Iris pigment epithelial cell (primary cell): ENCODE measurements at places on chromosomes 2 and 18.

- peak; percentile 46 for DNase-seq
Measured at GRCh38 chr2:210086292-210086691, 83.9 kb downstream of the RPE start.

GRCh38 chr2:74307720-74308119 lies 35.5 kb downstream of the SLC4A5 start:
- no peak for DNase-seq

DNA sequence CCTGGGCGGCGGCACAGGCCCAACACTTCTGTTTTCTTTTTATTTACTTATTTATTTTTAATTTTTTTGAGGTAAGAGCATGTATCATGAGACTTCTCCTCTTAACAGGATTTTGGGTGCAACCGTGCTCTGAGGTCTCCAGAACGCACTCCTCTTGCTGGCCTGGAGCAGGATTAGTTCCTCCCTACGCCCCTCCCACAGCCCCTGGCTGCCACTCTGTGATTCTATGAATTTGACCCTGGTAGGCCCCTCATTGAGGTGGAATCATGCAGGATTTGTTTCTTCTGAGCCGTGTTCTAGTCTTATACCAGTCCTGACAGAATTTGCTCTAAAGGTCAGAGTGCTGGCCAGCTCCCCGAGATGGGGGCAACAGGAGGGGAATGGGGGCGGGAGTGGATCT lies 106.5 kb upstream of the HS6ST1 start:
- no peak for DNase-seq

DNA sequence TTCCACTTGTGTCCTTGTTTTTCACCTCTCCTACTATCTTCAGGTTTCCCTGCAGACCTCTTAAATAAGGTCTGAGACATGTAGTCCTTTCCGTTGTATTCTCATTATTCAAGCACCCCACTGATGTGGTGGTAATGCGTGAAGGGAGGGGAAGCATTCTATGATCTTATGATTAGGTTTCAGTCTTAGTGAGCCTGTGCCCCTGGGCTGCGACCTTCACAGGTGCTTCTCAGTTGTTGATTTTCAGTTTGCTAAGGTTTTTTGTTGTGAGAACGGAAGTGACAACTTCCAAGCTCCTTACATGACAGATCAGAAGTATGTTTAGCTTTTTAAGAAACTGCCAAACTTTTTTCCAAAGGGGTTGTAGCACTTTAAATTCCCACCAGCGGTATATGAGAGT lies 41.3 kb downstream of the VPS54 start:
- DNase-seq = no peak

DNA sequence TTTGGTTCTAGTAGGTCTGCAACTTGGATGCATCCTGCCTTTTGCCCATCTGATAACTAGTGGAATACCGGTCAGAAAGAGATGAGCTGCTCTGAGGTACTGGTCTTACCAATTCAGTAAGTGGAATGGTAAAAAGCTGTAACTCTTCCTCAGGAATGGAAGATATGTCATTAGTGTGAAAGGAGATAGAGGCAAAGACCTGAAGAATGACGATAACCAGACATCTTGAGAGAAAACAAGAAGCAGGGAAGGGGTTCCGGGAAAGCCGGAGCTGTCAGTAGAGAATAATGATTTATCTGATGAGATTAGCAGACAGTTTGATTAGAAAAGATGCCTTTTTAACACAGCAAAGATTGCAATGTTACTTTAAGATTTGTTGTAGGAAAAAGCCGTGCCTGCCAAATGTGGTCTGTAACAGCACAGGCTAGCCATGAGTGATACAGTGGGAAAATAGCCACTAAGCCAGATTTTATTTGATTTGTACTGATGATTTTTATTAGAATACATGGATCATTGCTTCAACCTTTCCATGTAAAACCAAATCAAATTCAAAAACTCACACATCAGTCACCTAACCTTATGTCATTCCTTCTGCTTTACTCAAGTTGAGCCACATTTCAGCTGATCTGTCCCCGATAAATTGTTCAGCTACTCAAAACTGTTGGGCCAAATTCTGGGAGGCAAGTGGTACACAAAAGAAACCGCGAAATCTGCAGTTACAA lies 110.0 kb downstream of the TCF4 start:
- DNase-seq = no peak

- DNase-seq = no peak
Measured at GRCh38 chr2:120221616-120222015, 1.6 kb downstream of the TMEM185B start.

DNA sequence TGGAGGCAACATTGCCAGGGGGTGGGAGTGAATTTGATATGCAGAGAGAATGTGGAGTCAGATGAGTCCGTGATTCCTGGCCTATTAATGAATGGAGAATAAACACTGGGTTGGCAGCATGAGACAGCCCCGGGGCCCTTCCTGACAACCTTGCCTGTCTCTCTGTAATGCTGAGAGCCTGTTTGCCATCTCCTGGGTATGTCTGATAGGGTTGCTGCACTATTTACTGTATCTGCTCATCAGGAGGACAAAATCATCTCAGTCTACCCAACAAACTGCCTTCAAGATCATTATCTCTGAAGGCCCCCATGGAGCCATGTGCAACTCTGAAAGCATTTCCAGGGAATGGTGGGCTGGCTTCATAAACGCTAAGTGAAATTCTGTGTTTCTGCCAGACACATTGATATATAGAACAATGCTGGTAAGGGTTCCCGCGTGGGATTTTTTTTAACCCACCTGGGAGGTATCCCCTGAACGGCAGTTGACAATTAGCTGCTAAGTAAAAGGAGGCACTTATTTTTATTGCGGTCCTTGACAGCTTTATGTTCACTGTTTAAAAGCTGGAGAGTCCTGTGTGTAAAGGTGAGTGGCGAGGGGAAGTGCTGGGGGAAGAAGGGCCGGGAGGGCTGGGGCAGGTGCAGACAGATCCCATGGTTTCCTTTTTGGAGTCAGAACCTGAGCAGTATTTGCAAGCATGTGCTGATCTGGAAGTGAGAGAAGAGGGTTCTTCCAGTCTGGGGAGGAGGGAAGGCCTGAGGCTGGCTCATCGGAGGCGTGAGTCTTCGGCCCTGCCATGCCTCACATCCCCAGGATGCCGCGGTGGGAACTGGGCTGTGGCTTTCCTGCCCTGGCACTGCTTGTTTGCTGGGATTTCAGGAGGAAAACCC lies 64.8 kb downstream of the ARHGAP25 start:
- no peak for DNase-seq

DNA sequence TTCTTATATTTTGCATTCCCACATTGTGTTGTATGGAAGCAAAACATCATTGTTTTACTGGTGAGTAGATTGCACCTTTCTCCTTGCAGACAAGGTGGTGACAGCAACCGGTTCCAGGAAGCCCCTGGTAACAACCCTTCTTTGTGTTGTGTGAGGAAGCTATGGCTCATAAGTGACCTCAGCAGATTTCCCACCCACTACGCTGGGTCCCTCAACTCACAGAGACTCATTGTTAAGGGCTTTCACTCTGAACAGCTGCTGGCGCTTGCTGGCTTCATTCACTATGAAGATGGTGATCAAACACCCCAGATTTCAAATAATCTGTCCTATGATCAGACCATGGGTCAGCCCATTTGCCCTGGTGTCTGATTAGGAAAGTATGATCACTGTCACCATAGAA lies 53.4 kb downstream of the WIPF1 start:
- no peak for DNase-seq

GRCh38 chr2:133940134-133940533 lies 313.7 kb upstream of the MGAT5 start:
- no peak for DNase-seq

GRCh38 chr2:2503864-2504418 lies 172.9 kb upstream of the MYT1L start:
- DNase-seq = no peak

GRCh38 chr2:47917276-47917961 lies 11.1 kb upstream of the FBXO11 start:
- DNase-seq = no peak

DNA sequence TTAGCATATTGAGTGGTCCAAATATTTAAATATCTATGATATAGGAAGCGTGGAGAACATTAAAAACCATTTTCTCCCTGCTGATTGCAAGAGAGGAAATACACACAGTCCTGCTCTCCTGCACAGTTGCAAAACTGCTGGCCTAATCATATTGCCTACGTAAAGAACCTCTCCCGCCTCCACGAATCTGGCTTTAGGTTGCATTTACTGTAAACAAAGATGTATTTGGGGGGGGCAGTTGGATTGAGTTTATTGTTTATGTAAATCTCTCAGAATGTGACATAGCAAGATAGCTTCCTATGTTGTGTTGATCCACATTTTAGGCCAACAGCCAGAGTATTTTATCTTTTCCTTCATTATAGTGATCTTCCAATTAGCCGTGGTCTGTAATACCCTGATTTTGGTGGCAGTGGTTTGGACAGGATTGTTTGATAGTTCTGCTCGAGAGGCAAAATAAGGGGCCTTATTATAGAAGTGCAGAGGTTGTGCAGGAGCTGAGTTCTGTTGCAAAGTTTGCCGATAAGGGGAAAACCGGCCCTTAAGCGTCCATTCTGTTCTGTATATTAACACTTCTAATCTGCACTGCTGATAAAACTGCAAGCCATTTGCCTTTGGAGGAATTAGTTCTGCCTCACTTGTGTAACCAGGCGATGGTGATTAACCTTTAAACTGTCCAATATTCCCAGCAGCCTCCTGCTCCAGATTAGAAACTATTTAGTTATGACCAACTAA lies 101.6 kb upstream of the SIX3 start:
- DNase-seq = no peak

DNA sequence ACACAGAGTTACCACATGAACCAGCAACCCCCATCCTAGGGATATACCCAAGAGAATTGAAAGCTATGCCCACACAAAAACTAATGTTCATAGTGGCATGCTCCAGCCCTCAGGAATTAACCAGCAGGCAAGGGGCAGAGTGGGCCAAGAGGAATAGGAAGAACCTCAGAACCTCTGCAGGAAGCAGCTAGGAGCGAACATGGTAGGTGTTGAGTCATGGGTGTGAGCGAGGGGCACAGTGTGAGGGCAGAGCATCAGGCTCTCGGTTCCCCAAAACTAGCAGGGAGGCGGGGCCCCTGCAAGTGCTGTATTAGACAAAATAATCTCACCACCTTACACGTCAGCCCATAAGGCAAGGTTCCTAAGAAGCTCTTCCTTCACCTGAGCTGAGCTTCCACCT lies 5.6 kb upstream of the RUFY4 start:
- DNase-seq = no peak

- no peak for DNase-seq
Measured at GRCh38 chr2:127255146-127255545, 35.0 kb upstream of the CYP27C1 start.

DNA sequence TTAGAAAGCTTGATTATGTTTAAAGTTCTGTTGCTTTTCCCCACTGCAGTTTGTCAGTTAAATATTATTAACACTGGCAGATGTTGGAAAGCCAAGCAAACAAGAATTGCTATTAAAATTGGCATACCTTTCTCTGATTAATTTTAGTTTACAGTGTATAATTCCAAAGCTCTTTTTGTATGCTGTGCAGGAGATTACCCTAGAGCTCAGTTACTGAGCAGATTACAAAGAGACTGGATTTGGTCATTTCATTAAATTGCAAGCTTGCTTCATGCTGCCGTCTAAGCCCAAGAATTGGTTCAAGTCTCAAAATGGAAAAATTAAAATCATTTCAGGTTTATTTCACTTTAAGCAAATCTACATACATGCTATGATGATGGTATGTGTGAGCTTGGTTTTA lies 2.3 kb downstream of the ASAP2 start:
- DNase-seq = no peak

DNA sequence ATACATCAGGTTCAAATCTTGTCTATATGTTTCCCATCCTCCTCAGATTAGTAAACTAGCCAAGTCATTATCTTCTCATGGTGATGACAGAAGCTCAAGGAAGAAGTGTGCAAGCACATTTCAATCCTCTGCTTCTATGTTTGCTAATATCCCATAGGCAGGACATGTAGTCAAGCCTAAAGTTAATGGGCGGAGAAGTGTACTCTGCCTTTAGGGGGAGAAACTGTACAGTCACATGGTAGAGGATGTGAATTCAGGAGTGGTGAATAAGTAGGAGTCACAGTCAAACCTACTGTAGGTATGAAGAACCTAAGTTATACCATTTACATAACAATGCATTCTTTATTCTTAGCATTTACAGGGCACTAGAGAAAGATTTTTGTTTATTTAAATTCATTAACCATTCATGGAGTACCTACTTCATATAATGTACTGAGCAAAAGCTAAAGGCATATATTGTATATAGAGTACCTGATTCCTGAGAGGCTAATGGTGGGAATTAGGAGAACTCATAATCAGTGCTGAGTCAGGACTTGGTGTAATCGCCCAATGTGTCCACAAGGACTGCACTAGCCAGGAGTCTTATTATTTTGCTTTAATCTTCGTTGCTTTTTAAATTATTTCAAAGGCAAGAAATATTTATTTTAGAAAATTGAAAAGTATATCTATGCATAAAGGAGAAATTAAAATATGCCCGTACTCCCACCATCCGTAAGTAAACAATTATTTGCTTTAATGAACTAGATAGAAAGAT lies 394.3 kb upstream of the ETAA1 start:
- DNase-seq = no peak

- no peak for DNase-seq
Measured at GRCh38 chr2:227260041-227260440, 65.0 kb upstream of the MFF start.

- no peak for DNase-seq
Measured at GRCh38 chr2:119377993-119378345, 11.2 kb downstream of the DBI start.

DNA sequence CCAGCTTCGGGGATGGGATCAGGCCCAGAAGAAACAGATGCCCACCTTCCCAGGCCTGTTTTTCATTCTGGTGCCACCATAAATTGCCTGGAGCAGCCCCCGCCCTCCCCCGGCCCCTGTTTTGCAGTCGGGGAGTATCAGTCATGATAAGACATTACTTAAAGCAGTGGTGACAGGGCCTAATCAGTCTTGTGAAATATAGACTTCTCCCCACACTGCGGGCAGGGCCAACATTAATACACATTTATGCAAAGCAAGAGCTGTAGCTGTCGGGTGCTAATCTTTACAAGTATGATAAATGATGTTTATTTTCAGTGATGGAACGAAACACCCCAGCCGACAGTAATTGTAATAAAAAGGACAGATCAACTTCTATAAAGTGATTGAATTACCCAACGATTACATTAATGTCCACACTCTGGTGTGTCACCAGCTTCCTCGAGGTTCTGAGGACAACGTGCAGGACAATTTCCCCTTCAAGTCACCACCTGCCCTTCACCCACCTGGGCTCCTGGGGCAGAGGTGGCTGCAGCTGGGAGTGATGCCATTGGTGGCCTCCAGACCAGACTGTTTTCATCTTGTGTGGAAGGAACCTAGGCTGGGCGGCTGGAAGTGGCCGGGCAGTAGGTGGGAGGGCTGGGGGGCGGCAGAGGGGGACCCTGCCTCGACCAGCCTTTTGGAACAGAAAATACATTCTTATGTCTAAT lies 226.0 kb downstream of the TFCP2L1 start:
- no peak for DNase-seq

DNA sequence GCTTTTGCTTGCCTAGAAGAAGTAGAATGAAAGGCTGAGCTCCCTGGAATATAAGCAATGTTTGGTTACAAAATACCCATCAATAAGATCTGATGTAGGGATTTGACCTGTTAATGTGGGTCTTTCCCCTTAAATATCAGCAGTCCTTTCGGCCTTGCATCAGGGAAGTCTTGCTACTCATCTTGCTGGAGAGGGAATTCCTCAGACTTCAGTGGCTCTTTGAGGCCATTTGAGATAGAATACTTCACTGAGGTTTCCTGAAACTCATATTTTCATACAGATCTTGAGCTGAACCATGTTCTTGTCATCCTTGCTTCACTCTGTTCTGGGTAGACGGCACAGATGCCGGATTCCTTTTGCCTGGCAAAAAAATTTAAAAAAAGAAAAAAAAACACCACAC lies 3.9 kb downstream of the TWIST2 start:
- peak; percentile 28 for DNase-seq
